Activated CD4-positive, alpha-beta T cell treated with anti-CD3 and anti-CD28 coated beads, Interleukin-2, amount 50 U/mL, for 48 hours (primary cell): ENCODE measurements at places on chromosomes 4 and X.

- DNase-seq: no peak
These were observed 23.7 kb downstream of the RWDD4 start for GRCh38 chr4:183635321-183635720.

DNA sequence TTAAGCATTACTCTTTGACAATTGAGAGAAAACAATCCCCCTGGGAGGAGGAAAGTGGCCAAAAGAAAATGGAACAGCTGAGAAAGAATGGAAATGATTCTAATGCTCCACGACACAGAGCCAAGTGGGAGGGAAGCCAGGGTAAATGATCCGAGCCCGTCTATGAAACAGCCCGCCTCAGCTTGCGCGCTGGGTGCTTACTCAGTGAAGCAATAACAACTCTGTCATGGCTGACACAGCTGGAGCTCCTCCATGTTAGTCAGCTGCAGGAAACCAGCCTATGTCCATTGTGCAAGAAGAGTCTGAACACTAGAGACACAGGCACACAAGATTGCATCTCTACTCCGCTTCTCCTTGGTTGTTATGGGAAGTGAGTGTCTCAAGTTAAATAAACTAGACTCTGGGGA, 19.3 kb downstream of the NOA1 start:
- DNase-seq: no peak

- no peak for DNase-seq
These were observed 128.5 kb downstream of the ZNF330 start for GRCh38 chr4:141349236-141349635.

DNA sequence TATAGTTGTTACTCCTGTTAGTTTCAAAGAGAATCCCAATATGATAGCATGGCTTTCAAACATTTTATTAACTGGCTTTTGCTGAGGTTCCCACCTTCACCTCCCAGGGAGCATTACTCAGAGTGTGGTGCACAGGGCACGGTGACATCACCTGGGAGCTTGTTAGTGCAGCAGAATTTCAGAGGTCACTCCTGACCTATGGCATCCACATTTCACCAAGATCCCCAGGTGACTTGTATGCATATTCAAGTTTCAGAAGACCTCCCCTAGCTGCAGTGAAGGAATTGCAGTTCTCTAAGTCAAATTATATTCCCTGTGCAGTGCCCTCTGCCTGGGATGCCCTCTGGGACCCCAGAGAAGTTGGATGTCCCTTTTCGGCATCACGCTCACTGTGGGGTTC, 29.7 kb upstream of the LNX1 start:
- no peak for DNase-seq

DNA sequence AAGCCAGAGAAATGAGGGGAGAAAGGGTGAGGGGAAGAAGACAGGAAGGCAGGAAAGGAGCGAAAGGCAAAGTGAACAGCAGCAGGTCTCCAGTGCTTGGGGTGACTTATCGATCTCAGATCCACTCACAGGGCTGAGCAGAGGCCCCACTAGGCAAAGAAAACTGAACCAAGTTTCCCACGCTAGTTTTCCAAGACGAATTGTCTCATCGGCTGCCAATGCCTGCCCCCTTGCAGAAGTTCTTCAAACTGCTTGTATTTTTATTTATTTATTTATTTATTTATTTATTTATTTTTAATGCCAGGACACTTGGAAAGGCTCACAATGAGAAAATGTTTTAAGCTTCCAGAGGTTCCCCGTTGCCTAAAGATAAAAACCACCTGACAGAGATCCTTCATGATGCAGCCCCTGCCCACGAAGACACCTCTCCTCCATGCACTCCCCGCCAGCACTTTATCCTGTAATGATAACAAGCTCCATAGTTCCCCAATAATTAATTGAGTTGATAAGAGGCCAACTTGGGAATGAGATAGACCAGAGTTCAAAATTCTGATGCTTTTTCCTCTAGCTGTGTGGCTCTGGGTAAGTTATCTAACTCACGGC, 43.2 kb downstream of the QDPR start:
- no peak for DNase-seq

DNA sequence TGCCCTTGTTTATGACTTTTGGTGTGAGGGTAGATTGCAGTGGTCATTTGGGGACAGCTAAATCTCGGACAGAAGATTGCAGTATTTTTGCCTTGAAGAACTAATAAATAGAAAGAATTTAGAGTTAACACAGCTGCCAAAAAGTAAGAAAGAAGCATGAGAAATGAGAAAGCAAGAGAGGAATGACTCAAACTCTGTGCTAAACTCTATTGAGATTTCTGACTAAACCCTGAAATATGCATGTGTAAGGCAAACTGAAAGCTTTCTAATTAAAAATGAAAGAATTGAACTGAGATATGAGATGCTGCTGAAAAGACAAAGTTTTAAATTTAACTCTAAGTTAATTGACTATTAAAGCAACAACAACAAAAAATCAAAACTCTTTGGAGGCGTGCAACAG, 791.3 kb downstream of the RAB28 start:
- no peak for DNase-seq

DNA sequence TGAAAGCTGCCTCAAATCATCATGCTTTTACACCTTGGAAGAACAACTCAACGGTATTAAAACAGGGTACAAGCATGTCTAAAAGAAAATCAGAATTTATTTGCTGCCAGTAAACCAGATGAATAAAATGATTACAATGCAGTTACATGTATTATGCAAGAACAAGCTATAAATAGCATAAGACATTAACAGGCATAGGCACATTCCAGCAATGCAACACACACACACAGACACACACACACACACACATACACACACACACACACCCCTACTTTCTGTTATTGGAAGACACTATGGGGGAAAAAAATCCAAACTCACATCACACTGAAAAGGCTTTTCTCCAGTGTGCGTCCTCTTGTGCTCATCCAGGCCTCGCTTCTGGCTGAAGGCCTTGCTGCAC, 212.5 kb downstream of the PRDM5 start:
- DNase-seq: no peak

DNA sequence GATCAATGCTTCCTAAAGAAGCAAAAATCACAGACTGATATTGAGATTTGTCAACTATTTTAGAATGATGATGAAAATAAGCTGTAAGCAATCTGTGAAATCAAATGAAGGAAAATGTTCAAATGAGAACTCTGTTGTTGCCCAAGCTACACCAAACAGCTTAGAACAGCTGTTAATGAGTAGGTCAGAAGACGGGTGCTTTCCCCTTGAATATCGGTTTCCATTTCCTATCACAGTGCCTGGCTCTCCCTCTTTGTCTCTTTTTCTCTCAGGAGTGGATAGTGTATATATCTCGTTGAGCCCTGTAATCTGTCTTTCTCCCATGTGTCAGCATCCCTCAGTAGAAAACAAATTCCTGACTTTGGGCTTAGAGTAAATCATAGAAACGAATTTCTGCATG, 1592.9 kb upstream of the TENM3 start:
- no peak for DNase-seq

DNA sequence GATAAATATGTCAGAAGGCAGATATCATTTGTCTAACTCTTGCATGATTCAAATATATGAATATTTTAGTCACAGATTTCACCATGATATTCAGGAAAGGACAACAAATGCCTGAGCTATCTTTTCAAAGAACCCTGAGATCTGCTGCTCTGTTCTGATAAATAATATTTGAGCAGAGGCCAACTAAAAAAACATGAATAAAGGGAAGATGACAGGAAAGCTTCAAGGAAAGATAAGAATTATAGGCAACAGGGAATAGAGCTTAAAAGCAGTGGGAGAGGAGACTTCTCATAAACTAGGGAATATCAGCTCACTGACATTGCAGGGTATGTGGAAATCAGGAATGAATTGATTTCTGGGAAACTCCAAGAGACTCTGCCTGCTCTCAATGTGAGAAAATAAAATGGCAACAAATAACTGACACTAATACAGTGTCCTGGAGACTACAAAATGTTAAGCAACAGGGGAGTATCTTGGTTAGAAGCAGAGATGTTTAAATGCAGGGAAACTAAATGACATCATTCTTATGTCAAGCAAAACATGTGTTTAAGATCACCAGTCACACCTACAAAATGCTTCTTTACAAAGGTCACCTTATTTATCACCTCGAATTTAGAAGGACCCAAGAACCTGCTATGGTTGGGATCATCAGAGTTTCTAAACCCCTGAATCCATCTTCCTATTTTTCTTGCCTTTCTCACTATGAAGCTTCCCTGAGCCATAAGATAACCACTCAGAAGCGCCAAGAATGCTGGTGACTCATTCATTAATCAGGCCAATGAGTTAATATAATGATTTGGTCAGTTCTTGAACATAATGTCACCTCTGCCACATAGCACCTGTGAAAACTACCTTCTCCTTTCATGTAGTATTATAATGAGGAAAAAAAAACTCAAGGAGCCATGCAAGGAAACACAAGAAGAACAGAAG, 78.1 kb downstream of the NDST3 start:
- DNase-seq: no peak

DNA sequence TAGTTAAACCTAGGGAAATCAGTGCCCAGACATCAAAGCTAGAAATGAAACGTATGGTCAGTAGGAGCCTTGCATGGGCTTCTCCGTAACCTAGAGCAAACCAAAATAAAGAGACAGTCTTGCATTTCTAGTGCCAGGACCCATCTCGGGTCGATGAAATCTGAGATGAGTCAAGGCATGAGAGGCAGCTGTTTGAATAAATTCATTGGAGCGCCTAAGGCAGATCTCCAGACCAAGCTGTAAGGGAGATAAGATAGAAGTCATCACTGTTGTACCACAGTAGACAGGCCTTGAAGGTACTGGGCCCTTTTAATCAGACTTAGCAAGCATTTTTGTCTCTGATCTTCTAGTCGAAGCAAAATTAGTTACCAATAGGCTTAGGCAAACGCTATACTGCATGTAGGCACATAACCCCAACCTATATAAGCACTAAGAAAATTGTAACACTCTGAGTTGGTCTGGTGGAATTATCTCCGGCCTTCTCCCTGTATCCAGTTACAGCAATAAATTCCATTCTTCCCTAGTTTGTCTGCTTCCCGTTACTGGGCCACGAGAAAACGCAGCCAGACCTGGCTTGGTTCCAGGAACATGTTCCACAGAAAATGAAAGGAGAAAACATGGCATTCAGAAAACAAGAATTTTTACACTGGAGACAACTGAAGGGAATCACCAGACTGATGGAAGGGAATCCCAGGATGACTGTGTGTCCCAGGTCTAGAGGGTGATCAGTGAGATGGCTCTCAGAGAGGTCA, 21.1 kb upstream of the PAPSS1 start:
- DNase-seq: no peak

- no peak for DNase-seq
These were observed 167.7 kb downstream of the DCAF12L2 start for GRCh38 chrX:125998432-125998831.

DNA sequence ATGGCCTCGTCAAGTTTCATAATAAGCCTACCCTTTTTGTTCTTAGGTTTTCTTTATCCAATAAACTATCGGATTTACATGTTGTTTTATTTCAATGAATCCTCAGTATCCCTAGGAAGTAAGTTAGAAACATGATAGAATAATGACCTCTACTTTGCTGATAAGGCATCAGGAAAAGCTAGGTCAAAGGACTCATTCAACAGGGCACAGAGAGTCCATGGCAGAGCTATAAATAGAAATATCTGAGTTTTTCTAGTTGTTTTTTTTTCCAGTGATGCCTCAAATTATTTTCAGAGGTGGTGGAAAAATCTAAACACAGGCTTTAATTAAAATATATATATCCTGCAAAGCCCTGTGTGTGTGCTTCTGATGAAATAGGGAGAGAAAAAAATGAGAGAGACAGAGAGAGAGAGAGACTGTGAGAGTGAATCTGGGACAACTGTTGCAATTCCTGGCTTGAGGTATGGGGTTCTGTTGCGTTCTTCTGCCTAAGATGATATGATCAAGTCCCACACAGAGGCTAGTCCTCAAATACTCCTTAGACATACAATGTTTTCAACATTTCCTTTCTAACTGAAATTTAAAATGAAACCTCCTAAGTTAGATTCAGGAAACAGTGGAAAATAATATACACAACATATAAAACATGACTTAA, 139.9 kb downstream of the HDX start:
- DNase-seq: no peak

DNA sequence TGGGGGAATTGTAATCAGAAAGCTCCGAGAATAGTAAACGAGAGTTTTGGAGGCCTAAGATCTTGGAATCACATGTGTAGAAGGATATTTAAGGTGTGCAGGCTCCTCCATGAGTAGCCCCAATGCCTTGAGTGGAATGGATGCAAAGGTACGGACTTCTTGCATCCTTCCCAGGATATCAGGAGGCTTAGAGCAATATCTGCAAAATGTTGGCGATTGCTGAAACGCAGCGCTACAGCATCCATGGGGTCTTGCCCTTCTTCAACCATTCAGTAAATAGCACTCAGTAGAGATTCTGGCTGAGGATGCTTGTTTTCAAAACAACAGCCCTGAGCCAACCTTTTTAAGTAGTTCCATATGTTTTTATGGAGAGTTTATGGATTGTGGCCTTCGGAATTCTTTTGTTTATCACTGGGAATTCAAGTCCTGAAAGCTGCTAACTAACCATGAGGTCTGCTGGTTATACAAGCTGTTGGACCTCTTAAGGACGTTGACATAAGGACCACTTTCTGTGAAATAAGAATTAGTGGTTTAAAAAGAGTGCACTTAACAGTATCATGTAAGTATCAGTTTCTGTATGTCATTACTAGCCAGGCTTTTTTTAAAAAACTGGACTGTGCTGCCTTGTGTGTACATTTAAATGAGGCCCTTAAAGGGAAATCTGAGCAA, 228.8 kb upstream of the PGRMC2 start:
- DNase-seq: no peak

GRCh38 chr4:14168919-14169318, 541.4 kb upstream of the BOD1L1 start:
- no peak for DNase-seq

GRCh38 chr4:4299006-4299405, 9.0 kb downstream of the ZBTB49 start:
- DNase-seq: no peak

GRCh38 chr4:181608181-181608580, 635.0 kb upstream of the TENM3 start:
- no peak for DNase-seq

DNA sequence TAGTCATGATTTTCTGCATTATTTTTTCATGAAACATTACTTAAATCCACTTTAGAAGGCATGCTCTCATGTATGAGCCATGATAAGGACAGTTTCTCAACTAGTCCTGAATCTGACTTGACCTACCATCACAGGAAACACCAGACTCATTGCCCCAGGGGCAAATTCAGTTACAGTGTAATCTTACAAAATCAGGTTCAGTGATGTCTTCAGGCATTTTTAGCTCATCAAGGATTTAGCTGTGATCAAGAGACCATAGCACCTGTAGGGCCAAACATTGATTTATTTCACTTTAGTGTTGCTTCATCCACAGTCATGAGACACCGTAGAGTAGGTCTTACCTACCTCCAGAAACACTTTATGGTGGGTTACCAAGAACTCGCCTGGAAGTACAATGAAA, 3.1 kb upstream of the TASL start:
- no peak for DNase-seq

DNA sequence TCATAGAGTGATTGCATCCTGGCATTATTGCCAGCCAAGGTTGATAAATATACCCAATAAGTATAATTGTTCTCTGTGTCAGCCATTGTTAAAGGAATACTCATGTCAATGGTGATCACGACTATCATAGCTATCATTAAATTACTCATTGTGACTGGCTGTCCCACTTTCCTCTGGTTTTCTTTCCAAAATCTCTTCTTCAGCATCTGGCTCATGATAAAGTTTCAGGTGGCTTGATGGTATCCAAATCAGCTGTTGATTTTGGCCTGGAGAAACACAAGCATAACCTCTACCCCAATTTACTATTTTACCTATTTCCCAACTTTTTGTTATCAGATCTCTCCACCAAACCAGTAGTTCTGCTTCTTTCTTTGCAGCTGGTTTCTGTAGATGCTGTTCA, 67.1 kb upstream of the SPIN2A start:
- no peak for DNase-seq
